GM23338 (cell line): ENCODE measurements at places on chromosomes 16 and 17. TPM values are rescaled to one million over a fixed set of nuclear protein-coding genes. Genes with fewer than 3 reads are reported as not detected.

CCL11 gene
- not detected in 2 replicates for total RNA-seq

NKIRAS2 gene
- total RNA-seq: 42.5 and 52.9 TPM in 2 replicates

ZFHX3 gene
- total RNA-seq: 0.74 and 1.0 TPM in 2 replicates

C17orf78 gene
- total RNA-seq: not detected in 2 replicates

GRCh38 chr16:20838240-20838639 is 31.9 kb downstream of the REXO5 start:
- no peak for DNase-seq

DNA sequence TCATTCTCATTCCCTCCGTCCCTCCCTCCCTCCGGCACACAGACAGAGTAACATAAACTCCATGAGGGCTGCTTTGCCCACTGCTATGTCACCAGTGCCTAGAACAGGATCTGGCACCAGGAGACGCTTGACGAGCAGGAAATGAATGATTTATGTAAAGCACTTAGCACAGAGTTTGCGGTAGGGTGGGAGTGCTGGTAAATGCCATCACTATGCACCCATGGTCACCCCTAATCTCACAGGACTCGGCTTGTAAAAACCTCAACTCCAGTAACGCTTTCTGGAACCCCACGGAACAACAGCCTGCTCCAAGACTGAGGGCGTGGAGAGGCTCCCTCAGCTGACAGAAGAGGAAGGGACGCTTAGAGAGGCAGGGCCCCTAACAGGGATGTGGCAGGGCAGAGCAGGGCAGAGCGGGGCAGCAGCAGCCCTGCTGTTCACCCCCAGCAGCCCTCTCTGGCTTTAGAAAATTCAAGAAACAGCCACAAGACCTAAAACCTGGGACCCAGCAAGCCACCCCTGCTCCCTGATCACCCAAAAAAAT is 156.9 kb downstream of the C16orf78 start:
- no peak for DNase-seq

- DNase-seq: no peak
Observed at GRCh38 chr16:15879255-15879811, 9.1 kb downstream of the CEP20 start.

DNA sequence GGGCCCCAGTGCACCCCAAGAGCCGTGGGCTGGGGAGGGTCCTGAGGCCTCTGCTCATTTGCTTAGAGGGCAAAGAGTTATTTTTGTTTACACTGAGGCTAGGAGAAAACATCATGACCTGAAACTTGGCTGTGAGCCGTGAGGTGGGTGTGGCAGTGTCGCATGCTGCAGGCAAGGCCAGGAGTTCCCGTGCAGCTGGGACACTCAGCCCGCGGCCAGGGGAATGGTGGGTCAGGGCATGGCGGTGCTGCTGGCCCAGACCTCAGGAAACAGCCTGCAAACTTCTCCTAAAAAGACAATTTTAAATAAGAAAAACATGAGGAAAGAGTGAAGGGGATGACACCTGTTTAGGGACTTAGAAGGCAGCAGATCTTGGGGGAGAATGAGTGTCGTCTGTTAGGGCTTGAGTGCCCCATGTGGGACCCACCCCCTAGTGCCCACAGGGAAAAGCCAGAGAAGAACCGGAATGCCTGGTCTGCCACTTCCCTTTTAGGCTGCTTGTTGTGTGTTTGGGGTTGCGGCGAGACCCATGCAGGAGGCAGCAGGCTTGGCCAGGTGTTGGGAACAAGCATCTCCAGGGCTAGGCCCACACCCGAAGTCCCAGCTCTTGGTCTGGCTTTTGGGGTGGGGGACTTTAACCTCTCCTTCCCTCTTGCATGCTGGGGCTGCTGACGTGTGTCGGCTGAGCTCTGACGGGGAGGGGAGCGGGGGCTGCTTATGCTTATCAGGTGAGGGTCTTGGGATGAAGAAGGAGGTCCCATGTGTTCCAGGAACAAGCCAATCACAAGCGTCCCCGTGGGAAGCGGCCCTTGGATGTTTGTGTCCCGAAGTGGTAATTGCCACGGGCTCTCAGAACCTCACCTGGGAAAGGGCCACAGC is 80.9 kb upstream of the GNG13 start:
- DNase-seq: no peak

DNA sequence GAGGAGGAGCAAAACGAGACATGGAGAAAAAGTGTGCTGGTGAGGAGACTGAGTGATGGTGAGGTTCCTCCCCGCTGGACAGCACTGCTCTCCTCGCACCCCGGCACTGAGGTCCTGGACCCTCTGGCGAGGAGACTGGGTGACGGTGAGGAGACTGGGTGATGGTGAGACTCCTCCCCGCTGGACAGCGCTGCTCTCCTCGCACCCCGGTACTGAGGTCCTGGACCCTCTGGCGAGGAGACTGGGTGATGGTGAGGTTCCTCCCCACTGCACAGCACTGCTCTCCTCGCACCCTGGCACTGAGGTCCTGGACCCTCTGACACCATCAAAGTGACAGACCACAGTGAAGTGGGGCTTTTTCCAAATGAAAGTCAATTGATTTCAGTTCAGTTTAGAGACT is 10.9 kb downstream of the PITPNA start:
- DNase-seq: no peak

- no peak for DNase-seq
Observed at GRCh38 chr17:65328567-65328966, 191.4 kb downstream of the RGS9 start.

DNA sequence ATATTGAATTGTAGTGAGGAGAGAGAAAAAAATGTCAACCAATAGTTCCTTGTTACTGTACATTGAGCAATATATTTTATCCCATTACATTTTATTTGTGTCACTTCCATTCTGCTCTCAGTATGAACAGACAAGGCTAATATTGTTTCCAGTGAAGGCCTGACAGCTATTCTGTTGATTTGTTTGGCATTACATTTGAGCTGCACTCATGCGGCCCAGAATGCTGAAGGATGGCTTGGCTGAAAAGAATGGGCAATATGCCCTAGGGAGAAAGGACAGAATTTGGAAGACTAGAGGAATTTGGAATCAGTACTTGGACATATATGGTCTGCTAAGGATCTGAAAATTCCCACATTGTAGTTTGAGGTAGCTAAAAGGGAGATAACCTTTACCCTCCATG is 1294.4 kb downstream of the CDH8 start:
- no peak for DNase-seq
